ENCODE measurements at places on chromosomes 2 and 18.

DNA sequence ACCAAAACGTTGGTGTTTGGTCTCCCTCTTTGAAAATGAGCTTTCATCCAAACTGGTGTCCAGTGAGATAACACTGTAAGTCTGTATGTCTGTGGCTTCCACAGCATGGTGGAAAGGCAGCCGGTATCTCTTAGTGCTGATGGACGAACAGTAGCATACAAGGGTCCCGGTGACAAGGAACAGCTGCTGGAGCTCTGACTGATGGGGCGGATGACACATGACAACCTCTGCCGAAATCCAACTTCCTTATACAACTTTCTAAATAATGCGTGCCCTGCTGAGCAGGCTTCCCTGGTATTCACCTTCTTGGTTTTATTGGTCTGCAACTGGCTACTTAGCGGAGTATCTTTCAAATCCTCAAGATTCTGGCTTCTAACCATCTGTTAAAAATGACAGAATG lies 216.2 kb downstream of the SRBD1 start:
- no peak for DNase-seq

DNA sequence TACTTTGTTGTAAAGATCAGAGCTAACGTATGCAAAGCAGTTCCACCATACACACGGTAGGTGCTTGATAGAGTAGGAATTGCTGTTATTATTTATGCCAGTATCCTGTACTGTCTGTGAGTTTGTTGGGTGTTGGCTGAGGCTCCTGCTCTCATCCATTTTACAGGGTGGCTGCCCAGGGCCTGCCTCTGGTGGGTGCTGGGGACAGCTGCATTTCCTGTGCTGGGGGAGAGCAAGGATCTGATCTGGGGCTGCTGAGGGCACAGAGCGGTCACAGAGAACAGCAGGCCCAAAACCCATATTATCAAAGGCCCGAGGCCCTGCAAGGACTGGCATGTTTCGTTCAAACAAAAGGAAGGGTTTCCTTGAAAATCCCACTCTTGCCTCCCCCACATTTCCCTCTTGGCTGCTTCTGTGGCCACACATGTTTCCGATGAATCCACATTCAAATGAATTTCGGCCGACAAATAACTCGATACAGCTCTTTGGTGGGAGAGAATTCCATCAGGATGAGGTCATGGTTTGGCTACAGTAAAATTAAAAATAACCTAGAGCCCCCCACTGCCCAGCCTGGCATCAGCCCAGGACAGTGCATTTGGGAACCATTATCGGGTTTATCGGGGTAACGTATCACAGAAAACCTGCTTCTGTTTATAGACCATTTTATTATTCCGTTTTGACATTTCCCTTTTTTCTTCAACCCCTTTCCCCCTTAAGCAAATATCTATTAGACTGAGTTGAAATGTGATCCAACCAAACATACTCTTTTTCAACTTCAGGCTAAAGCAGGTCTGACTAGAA lies 143.4 kb downstream of the CYRIA start:
- no peak for DNase-seq

- DNase-seq = no peak
Observed at GRCh38 chr2:98164256-98164655, 77.3 kb downstream of the VWA3B start.

- no peak for DNase-seq
Observed at GRCh38 chr2:173978447-173978846, 13.3 kb upstream of the SP3 start.

GRCh38 chr18:69008538-69008937 lies 210.7 kb downstream of the CCDC102B start:
- DNase-seq = no peak

DNA sequence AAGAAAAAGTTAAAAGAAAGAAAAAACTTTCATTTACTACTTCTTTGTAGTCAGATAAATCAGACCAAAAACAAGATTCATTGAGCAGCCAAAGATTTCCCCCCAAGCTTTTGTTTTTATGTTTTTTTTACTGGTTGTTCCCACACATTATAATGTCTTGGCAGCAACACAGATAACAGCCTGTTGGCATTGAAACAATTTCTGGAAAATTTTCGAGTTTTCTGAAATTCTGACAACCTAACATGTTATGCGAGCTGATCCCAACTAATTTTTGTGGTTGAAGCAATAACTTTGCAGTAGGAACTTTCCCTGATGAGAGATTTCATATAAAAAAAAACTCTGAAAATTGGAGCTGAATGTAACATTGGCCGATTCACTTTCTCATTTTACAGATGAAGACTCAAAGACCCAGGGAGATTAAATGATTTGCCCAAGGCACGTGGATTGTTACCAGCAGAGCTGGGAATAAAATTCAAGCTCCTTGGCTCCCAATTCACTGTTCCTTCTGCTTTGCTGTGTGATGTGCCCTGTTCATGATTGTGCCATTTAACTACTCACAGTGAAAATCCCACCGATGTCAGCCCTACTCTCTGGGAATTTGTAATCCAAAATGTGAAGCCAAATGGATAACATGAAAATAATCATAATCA lies 167.5 kb downstream of the GRB14 start:
- DNase-seq = no peak

Data from Kasumi-1 (cell line).